ENCODE measurements at places on chromosomes 7 and 10.

- no peak for DNase-seq
Measured at GRCh38 chr7:151940048-151940811, 16.0 kb upstream of the GALNTL5 start.

- no peak for DNase-seq
Measured at GRCh38 chr7:85285527-85285926, 98.7 kb upstream of the SEMA3D start.

- DNase-seq, result no peak
Measured at GRCh38 chr10:123357421-123357930, 203.3 kb downstream of the BUB3 start.

DNA sequence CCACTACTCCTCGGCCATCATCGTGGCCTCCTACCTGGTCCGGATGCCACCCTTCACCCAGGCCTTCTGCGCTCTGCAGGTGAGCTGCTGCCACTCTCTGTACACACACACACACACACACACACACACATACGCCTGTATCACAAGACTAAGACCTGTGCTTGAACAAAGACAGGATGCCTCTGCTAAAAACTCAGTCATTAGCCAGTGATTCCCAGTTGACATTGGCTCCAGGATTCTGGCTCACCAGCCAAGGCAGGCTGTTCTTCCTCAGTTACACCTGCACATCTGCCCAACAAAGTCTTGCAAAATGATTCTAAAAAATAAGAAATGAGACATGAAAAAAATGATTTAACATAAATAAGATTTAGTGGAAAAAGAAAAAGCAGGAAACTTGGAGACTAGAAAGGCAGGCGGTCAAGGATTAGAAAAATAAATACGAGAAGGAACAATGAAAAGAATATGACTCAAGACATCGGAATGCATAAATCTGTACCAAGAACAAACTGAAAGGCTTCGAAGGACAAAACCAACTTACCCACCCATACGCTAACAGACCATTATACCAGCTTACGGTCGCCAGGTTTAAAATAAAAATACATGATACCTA lies 7.4 kb upstream of the LRRC18 start:
- DNase-seq, result no peak

DNA sequence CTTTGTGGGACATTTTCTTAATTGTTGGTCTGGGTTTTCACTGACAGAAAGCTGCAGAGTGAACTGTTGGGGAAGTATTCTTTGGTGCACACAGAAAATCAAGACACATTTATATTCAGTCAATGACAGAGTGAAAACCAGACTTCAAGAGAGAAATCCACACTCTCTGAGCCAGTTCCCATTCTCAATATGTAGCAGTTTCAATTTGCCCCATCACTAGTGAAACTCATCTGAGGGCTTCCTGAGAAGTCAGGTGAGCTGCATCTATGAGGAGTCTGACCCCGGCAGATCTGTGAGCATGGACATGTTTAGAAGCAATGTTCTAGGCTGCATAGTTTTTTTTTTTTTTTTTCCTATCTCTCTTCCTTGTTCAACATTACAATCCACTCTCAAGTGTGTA lies 163.7 kb upstream of the AHR start:
- no peak for DNase-seq

DNA sequence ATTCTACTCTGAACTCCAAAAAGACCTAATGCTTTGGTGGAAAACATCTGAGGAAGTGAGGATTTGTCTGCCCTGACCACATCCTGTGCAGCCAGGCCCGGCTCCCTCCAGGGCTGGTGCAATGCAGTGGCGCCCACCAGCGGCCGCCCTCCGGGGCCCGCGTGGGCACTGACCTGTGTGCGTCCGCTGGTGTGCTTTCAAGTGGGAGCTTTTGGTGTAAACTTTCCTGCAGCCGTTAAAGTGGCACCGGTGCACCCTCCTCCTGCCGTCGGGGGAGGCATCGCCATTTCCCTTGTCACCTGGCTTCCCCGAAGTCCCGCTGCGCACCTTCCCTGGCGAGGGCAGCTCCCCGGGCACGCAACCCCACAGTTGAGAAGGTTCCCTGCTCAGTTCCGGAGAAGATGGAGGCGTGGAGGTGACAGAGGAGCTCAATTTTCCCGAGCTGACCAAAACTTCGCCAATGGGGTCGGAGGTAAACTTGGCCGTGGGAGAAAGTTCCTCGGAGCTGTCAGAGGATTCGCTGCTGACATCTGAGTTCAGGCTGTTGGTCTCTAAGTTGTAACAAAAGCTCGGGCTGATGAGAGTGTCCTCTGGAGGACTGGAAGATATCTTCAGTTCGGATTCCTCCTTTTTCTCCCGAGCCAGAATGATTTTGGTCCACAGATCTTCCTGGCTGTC lies 3.4 kb downstream of the KLF6 start:
- peak; percentile 83 for DNase-seq

DNA sequence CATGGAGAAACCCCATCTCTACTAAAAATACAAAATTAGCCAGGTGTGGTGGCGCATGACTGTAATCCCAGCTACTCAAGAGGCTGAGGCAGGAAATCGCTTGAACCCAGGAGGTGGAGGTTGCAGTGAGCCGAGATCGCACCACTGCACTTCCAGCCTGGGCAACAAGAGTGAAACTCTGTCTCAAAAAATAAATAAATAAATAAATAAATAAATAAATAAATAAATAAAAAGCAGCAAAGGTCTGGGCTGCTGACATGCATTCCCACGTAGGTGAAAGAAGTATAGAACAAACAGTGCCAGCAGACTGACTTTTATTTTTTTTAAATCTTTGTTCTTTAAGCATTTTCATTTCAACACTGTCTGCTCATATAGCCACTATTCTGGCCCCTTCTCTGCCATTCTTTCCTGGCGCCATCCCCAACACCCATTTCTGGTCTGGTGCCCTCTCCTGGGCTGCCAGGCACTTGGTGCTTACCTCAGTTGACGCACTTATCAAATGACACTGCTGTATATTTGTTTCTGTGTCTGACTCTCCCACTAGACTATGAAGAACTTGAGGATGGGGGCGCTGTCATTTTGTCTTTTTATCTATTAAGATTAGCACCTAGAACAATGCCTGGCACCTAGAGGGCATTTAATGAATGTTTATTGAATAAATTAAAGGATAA lies 15.6 kb downstream of the FAM107B start:
- no peak for DNase-seq

DNA sequence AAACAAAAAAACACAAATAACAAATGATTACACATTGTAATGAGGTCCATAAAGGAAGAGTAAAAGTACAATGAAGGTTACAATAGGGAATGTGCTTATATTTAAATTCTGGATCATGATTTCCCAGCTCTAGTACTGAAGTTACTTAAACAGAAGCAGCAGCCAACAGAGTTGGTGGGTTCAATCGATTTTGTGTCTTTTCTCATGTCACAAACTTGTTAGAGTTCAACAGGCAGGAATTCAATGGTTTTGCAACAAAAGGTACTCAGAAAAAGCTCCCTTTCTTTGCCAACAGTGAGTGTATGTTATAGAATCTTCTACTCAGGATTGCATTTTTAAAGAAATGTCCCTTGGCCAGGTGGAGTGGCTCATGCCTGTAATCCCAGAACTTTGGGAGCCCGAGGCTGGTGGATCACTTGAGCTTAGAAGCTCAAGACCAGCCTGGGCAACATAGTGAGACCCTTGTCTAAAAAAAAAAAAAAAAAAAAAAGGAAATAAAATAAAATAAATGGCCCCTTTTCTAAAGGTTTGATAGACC lies 29.6 kb upstream of the IL6 start:
- DNase-seq, result no peak

- DNase-seq, result no peak
Measured at GRCh38 chr7:16063221-16063620, 358.1 kb downstream of the CRPPA start.

DNA sequence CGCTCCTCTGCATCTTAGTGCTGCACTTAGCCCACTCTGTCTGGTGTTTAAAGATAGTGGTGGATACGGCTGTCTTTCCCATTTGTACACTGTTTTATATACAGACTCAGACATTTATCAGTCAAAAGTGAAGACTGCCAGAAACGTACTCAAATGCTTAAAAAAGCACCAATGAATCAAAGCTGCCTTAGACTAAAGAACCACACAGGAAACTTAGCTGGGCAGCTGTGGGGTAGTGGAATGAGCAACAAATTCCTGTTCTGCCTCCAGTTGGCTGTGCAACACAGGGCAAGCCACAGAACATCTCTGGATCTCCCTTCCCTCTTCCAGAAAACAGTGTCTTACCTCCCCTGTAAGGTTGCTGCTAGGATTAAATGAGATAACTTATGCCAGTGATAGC lies 76.0 kb downstream of the ATXN7L1 start:
- DNase-seq, result no peak

GRCh38 chr7:106369352-106369751 lies 84.6 kb upstream of the NAMPT start:
- DNase-seq, result no peak

- no peak for DNase-seq
Measured at GRCh38 chr10:101643546-101643945, 51.4 kb downstream of the FBXW4 start.

- no peak for DNase-seq
Measured at GRCh38 chr10:125823663-125824251, 411 bp downstream of the BCCIP start.

DNA sequence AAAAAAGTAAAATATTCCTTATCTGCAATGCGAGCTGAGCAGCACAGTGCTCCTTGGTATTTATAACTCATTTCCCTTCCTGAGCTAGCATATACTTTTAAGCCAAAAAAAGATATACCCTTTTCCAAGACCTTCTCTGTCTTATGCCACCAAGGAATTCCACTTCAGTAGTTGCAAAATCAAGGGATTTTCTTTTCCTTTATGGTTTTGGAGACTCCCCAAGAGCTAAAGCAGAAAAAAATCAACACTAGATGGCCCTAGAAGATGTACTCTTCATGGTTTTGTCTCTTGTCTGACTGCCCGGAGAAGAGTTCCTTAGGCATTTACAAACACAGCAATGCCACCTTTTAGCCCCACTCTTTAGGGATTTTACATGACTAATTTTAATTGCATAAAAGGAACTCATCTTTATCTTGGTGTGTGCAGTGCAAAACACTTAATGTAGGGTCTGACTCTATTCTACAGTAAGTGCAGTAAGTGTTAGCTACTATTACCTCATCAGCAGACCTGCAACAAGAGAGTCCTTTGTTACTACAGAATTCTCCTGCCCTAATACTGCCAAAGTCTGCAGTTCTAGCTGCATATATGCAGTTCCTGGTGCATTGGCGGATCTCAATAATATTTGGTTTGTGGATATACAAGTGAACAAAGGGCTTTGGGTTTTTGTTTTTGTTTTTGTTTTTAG lies 443.3 kb downstream of the GFRA1 start:
- no peak for DNase-seq

DNA sequence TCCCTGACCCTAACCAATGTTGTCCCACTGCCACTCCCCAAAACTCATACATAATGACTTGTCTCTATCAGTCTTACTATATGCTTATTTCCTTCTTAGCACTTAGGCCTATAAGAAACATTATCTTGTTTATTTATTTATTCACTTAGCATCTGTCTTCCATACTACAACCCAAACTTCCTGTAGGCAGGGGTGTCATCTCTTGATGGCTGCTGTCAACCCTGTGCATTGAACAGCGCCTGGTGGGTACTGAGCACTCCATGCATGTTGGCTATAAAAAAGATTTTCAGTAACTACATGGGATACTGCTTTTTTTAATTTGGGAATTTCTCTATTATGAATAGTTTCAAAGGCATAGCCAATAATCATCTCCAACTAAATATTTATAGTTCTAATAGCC lies 46.7 kb downstream of the JAZF1 start:
- no peak for DNase-seq

GRCh38 chr10:43263551-43264343 lies 3.1 kb downstream of the RASGEF1A start:
- DNase-seq, result peak; percentile 54

GRCh38 chr7:46015107-46015868 lies 94.2 kb upstream of the IGFBP3 start:
- DNase-seq, result no peak

DNA sequence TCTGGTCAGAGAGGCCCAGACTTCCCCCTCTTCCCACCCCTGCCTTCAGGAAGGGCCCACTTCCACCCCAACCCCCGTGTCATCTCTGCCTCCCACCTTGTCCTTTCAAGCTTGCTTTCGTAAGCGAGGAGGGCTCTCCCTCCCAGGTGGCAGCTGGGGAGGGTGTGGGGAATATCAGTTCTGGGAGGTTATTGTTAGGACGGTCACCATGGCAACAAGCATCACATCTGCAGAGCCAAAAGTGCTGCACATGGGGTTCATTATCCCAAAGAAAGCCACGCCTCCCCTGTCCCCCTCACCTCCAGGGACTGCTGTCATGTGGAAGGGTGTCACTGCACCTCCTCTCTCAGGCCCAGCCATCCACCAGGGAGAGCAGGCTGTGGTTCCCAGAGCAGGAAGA lies 2.6 kb upstream of the CAMK2B start:
- DNase-seq, result no peak

- DNase-seq, result no peak
Measured at GRCh38 chr10:8840356-8840755, 785.9 kb downstream of the GATA3 start.

GRCh38 chr7:45494885-45495284 lies 79.3 kb upstream of the ADCY1 start:
- DNase-seq, result no peak

DNA sequence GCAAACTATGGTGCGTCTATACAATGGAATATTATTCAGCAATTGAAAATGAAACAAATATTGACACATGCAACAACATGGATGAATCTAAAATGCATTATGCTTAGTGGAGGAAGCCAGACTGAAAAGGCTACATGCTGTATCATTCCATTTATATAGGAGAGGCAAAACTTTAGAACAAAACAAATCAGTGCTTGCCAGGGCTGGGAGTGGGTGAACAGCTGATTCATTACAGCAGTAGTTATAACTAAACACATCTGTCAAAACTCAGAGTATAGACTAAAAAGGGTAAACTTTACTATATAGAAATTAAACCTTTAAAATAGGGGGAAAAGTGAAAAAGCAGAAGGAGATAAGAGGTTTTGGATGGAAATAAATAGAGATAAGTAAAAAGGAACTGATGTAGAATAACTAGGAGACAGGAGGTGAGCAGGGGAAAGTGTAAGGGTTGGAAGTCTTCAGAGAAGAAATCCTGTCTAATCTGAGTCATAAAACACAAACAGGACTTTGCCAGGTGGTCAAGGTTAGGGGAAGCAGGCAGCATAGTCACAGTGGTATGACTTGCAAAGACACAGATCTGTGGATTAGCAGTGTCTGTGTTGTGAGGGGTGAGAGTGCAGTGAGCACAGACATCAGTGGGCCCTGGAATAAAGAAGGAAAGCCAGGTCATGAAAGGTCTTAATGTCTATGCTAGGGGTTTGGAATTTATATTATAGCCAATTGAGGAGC lies 349.8 kb downstream of the PHTF2 start:
- DNase-seq, result no peak

DNA sequence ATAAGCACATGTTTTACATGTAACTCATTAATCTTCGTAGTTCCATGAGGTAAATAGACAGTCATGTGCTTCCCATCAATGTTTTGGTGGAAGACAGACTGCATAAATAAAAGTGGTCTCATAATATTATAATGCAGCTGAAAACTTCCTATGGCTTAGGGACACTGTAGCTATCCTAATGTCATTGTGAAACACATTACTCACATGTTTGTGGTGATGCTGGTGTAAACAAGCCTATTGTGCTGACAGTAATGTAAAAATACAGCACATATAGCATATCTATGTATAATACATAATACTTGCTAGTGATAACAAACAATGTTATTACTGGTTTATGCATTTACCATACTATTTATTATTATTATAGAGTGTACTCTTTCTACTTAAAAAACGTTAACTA lies 37.2 kb upstream of the PLXDC2 start:
- no peak for DNase-seq

- DNase-seq, result no peak
Measured at GRCh38 chr7:8499128-8499527, 65.7 kb downstream of the NXPH1 start.

- peak; percentile 82 for DNase-seq
Measured at GRCh38 chr7:116671681-116672595, at the start of gene MET. TSS of gene MET (plus strand) at chr7:116672196. CDS start at chr7:116699085, 26,889 bp downstream.
